Activated T-helper 17 cell treated with anti-CD3 and anti-CD28 coated beads, Interleukin-2, amount 50 U/mL, for 72 hours (primary cell): ENCODE measurements at places on chromosomes 3 and 15.
A peak's percentile ranks its signal among the peaks of the same experiment; 100 is the strongest.

DNA sequence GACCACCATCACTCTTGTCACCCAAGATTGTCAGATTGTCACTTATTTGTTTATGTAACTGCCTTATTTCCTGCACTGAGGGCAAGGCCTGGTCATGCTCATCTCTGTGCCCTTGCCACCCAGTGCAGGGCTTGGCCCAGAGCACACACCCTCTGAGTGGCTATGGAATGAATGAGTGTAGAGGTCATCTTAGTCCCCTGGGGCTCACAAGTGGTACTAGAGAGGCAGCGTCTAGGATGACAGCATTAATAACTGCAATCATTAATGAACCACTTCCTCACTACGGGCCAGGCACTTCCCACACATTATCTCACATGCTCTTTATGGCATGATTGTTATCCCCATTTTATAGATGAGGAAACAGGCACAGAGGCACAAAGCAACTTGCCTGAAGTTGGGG lies 117.0 kb downstream of the SMAD6 start:
- H3K4me3 ChIP-seq = no peak overlapping the region
- H3K36me3 ChIP-seq = no peaks in the 10 kb centered on the region
- peaks cover 9% of the 10 kb centered on the region for H3K27me3 ChIP-seq
- no peaks in the 10 kb centered on the region for H3K4me1 ChIP-seq
- no peak for ATAC-seq
- no peak overlapping the region for H3K27ac ChIP-seq

GRCh38 chr3:79957066-79957465 lies 189.3 kb upstream of the ROBO1 start:
- H3K27ac ChIP-seq = no peak overlapping the region
- no peak overlapping the region for H3K4me3 ChIP-seq
- ATAC-seq = no peak
- H3K27me3 ChIP-seq = no peaks in the 10 kb centered on the region

DNA sequence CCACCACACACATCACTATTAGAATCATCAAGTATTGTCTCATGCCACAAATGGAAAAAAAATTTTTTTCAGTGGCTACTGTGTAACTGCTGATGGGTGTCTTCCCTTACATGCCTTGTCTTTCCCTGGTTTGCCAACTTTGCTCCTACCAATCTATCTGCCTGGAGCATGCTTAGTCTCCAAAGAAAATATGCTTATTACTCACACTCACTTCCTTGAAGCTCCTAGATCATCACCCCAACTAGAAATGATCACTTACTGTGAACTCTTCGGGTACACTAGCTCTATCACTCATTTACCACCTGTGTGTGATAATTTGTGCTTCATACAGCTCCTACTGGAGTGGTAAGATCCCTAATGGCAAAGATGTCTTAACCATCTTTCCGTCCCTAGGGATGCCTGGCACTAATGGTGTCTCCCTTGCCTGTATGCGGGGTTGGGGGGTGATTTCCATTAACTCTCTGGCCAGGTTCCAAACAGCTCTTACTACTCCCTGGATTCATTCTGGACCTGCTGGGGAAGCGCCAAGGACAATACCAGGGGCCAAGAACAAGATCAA lies 799 bp downstream of the VPS33B start:
- peak overlapping the region; percentile 96 for H3K4me3 ChIP-seq
- peaks cover 33% of the 10 kb centered on the region for H3K4me1 ChIP-seq
- peak; percentile 2 for ATAC-seq

DNA sequence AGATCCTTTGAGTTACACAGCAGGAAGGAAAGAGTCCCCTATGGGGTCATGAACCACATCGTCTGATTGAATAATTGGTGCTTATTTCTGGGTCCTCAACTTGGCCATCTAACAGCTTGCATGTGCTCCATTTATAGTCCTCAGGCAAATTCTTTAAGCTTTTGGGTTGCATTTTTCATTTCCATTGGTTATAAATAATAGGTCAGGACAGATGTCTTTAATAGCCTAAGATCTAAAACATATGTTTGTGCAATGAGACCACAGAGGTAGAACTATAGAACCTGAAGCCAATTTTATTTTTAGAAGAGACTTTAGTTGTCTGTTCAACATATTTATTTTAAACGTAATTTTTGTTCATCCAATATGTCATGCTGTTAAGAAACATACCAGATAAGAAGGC lies 43.2 kb downstream of the CD200R1L start:
- no peaks in the 10 kb centered on the region for H3K36me3 ChIP-seq
- ATAC-seq = no peak
- H3K27ac ChIP-seq = no peak overlapping the region
- H3K4me1 ChIP-seq = peaks cover 4% of the 10 kb centered on the region

DNA sequence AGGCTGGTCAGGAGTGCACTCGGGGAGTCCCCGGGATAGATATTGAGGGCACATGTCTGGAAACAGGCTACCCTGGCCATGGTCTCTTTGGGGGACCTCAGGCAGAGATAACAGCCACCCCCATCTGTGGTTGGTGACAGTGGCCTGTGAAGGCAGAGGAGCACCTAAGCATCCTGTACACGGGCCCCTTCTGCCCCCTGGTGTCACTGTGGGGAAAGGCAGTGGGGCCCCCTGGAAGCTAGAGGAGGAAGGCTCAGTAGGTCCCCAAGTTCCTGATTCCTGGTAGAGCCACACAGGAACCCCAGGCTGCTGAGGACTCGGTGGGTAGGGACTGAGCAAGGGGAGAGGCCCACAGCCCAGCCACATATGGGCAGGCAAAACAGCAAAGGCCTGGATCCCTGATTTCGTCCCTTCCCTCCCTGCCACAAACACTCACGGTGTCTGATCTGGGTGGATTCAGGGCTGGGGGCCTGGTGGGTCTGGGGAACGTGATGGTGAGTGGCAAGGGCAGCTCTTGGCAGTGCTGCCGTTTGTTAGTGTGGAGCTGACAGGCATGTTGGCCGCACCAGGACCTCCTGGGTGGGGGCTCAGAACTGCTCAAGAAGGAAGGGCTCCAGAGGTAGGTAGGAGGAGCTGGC lies 14.1 kb upstream of the CXCR6 start:
- no peak overlapping the region for H3K4me3 ChIP-seq
- ATAC-seq = peak; percentile 83
- H3K4me1 ChIP-seq = no peaks in the 10 kb centered on the region
- H3K36me3 ChIP-seq = peaks cover 100% of the 10 kb centered on the region
- no peaks in the 10 kb centered on the region for H3K27me3 ChIP-seq
- peak overlapping the region; percentile 56 for H3K27ac ChIP-seq

GRCh38 chr15:55343168-55343567 lies 24.1 kb downstream of the PIGB start:
- peaks cover 75% of the 10 kb centered on the region for H3K36me3 ChIP-seq
- no peaks in the 10 kb centered on the region for H3K27me3 ChIP-seq
- H3K27ac ChIP-seq = no peak overlapping the region
- ATAC-seq = no peak
- H3K4me1 ChIP-seq = no peaks in the 10 kb centered on the region
- H3K4me3 ChIP-seq = no peak overlapping the region

DNA sequence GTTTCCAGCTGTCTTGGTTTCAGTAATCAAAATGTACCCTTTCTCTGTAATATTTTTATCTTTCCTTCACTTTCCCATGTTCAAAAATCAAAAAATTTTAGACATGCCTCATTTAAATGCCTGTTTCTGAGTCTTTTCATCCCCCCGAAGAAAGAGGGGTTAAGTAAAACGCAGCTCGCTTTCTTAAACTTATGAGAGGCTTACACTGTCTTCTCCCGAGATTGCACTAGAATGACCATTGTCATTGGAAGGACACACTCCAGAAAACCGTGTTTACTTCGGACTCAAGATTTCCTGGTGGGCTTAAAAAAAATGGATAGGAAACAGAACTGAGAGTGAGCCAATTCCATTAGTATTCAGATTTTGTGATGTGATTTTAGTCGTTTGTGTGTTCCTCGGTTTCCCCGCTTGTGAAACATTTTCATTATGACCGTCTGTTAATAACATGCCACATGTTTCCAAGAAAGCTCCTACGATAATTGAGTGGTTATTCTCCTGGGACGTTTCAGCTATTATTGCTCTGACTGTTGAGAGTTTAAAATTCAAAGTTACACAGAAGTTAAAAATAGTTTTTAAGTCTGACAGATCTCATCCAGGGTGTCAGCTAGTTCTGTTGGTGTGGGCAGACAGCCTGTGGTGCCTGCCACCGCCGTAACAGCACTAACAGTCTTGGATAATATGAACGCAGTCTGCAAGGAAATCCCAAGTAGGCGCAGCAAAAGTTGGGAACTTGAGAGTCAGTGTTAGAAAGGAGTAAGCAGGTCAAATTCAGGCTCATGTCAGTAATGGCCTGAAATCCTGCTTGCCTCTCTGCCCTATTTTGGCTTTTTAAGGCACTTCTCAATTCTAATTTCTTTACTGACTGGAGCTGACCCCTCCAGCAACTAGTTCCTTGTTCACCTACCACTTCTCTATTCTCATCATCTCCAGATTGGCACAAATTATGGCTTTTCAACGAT lies 1.5 kb downstream of the CRYBG3 start:
- H3K4me1 ChIP-seq = peaks cover 36% of the 10 kb centered on the region
- H3K36me3 ChIP-seq = peaks cover 15% of the 10 kb centered on the region
- peak overlapping the region; percentile 99 for H3K4me3 ChIP-seq
- H3K27me3 ChIP-seq = peaks cover 4% of the 10 kb centered on the region

GRCh38 chr3:11944052-11944673 lies 60.0 kb upstream of the SYN2 start:
- H3K4me1 ChIP-seq = peaks cover 8% of the 10 kb centered on the region
- H3K4me3 ChIP-seq = no peak overlapping the region
- H3K36me3 ChIP-seq = no peaks in the 10 kb centered on the region
- no peak overlapping the region for H3K27ac ChIP-seq

DNA sequence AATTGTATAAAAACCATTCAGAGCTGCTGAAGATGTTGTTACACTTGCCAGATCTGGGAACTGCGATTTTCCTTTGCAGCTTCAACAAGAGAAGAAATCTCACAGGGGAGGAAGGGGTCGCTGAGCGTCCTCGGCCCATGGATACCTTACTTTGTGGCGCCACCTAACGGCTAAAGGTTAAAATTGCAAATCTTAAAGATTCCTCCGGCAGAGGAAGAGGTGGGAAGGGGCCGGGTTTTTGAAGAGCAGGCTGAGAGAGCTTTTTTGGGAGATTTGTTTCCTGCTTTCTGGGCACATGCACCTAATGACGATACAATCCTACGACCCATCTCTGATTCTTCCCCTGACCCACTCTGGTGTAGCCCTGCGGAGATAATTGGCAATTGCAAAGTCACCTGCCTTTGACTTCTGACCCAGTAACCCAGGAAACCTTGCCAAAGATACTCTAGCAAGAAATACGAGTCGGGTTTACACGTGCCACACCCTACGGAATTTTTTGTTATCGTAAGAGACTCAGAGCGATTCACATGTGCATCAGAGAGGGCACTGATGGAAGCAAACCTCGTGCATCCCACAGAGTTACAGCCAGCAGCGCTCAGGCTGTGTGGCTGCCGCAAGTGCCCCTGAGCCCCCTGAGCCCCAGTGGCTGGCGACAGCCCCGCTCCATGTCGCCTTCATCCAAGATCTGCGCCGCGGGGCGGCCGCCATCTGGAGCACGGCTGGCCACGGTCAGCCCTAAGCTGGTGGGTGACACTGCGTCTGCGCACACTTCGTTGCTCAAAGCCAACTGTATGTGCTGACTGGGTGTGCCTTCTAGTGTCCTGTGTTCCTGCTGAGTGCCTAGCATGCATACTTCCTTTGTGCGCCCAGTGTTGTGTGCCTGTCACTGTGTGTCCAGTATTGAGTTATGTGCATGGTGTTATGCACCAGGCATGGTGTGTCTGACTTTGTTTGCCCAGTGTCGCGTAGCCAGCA lies 55.2 kb upstream of the CHRNA7 start:
- ATAC-seq = peak; percentile 22
- no peaks in the 10 kb centered on the region for H3K36me3 ChIP-seq
- H3K4me1 ChIP-seq = no peaks in the 10 kb centered on the region

GRCh38 chr3:27093771-27094170 lies 275.4 kb downstream of the NEK10 start:
- no peaks in the 10 kb centered on the region for H3K4me1 ChIP-seq
- ATAC-seq = no peak
- no peaks in the 10 kb centered on the region for H3K36me3 ChIP-seq
- no peak overlapping the region for H3K4me3 ChIP-seq

- ATAC-seq = no peak
- H3K4me3 ChIP-seq = no peak overlapping the region
Observed at GRCh38 chr3:189911001-189911400, 209.7 kb downstream of the P3H2 start.

GRCh38 chr15:56036546-56037067 lies 43.2 kb upstream of the NEDD4 start:
- no peaks in the 10 kb centered on the region for H3K27me3 ChIP-seq
- ATAC-seq = no peak
- H3K4me3 ChIP-seq = no peak overlapping the region
- peaks cover 27% of the 10 kb centered on the region for H3K4me1 ChIP-seq
- peak overlapping the region; percentile 10 for H3K27ac ChIP-seq

DNA sequence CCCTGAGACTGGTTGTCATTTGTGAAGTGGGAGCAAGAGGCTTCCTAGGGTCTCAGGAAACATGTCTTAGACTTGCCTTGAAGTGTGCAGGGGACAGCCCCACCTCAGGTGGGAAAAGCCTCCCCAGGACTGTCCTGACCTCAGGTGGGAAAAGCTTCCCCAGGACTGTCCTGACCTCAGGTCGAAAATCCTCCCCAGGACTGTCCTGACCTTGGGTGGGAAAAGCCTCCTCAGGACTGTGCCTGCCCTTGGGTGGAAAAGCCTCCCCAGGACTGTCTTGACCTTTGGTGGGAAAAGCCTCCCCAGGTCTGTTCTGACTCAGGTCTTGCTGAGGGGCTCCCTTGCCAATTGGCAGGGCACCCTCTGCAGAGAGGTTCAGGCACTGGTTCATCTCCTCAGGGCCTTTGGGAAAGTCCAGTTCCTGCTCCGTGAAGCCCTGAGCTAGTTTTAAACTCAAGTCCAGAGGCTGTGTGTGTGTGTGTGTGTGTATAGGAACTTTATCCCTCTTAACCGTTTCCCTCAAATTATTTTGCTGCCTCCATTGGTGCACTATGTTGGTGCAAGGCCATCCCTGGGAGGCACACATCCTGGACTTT lies 64.7 kb downstream of the WNT7A start:
- no peaks in the 10 kb centered on the region for H3K27me3 ChIP-seq
- H3K4me1 ChIP-seq = no peaks in the 10 kb centered on the region
- no peak for ATAC-seq
- H3K36me3 ChIP-seq = peaks cover 53% of the 10 kb centered on the region
- H3K27ac ChIP-seq = no peak overlapping the region

GRCh38 chr3:130926504-130926903 lies 32.6 kb downstream of the ATP2C1 start:
- no peaks in the 10 kb centered on the region for H3K27me3 ChIP-seq
- no peak for ATAC-seq
- H3K4me3 ChIP-seq = no peak overlapping the region
- H3K27ac ChIP-seq = no peak overlapping the region
- H3K4me1 ChIP-seq = peaks cover 29% of the 10 kb centered on the region
